Neural crest cell (in vitro differentiated cells): ENCODE measurements at places on chromosomes 12 and 14.

GRCh38 chr12:34406996-34407300, 384.7 kb downstream of the ALG10 start:
- no peak for DNase-seq

DNA sequence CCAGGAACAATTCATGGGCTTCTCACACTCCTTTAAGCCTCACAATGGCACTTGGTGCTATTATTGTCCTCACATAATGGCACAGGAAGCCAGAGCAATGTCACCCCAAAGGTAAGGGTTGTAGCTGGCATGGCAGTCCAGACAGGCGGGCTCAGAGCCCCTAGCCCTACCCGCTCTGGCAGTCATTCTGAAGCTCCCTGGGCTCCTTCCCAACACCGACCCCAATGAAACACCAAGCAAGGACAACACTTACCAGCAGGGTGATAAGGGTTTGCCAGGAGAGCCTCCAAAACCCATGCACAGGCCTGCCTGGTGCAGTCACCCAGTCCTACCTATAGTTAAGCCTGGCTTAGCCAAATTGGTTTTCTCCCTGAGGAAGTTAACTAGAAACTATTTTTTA, 30.8 kb downstream of the MAX start:
- no peak for DNase-seq

GRCh38 chr12:12523229-12523628, 39.4 kb downstream of the DUSP16 start:
- no peak for DNase-seq

GRCh38 chr12:68001486-68002466, 12.5 kb downstream of the IFNG-AS1 start:
- no peak for DNase-seq

DNA sequence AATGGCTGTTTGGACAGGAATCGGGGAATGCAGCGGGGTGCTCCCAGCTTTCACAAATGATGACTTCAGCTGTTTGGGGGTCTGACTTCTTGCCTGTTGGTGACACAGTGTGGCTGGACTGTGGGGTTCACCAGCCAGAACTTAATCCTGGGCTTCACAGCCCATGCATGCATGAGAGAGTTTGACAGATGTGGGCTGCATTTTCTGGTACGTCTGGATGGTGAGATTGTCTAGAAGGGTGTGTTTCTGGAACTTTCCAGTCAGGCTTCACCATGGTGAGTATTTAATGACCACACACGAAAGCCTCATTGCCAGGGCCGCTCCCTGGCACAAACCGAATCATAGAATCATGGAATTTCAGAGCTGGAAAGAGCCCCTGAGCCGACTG, 29.6 kb downstream of the CHST11 start:
- no peak for DNase-seq

- no peak for DNase-seq
Measured at GRCh38 chr12:121114019-121114639, 18.5 kb upstream of the P2RX7 start.

- DNase-seq = no peak
Measured at GRCh38 chr14:75069811-75070145, 337 bp downstream of the ZC2HC1C start.

DNA sequence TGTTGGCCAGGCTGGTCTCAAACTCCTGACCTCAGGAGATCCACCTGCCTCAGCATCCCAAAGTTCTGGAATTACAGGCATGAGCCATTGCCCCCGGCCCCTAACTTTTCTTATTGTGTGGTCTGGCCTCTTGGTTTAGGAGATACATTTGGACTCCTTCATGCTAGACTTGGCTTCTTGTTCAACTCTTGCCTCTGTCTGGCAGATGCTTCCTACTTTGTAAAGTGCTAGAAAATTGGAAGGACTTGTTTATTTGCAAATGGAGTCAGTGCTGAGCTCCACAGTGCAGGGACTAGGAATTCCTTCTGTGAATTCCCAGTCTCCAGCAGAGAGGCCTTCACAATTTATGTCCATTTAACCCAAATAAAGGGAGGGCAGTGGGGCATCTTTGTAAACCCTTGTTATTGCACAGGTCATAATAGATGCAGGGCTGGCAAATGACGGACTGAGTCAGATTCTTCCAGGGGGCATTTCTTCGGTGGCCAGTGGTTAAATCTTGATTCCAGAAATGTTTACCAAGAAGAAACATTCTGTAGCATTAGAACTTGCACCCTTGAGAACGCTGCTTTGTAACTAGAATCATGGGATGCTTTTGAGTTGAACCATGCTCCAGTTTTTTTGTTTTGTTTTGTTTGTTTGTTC, 73.8 kb upstream of the TBX3 start:
- DNase-seq = no peak

- no peak for DNase-seq
Measured at GRCh38 chr12:95674631-95675030, 115.9 kb downstream of the NTN4 start.

DNA sequence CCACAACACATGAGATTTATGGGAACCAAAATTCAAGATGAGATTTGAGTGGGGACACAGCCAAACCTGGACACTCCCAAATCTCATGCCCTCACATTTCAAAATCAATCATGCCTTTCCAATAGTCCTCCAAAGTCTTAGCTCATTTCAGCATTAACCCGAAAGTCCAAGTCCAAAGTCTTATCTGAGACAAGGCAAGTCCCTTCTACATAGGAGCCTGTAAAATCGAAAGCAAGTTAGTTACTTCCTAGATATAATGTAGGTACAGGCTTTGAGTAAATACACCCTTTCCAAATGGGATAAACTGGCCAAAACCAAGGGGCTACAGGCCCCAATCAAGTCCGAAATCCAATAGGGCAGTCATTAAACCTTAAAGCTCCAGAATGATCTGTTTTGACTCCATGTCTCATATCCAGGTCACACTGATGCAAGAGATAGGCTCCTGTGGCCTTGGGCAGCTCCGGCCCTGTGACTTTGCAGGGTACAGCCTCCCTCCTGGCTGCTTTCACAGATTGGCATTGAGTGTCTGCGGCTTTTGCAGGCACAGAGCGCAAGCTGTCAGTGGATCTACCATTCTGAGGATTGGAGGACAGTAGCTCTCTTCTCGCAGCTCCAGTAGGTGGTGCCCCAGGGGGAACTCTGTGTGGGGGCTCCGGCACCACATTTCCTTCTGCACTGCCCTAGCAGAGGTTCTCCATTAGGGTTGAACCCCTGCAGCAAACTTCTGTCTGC, 60.1 kb downstream of the LRIG3 start:
- DNase-seq = no peak

DNA sequence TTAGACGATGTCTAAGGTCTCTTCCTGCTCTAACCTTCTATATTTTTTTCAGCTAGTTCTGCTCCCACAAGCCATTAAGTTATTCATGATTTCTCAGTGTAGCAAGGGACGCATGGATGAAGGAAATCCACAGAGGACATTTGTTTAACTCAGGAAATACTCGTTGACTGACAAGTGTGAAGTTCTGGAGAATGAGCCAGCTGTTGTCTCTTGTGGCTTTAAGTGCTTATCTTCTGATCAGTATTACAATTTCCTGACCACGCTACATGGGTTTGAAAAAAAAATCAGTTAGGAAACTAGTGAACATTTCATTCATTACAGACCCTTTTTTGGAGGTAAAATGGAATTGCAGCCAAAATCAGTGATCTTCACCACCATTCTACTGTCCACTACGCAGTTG, 53.1 kb downstream of the GUCY2C start:
- DNase-seq = no peak

DNA sequence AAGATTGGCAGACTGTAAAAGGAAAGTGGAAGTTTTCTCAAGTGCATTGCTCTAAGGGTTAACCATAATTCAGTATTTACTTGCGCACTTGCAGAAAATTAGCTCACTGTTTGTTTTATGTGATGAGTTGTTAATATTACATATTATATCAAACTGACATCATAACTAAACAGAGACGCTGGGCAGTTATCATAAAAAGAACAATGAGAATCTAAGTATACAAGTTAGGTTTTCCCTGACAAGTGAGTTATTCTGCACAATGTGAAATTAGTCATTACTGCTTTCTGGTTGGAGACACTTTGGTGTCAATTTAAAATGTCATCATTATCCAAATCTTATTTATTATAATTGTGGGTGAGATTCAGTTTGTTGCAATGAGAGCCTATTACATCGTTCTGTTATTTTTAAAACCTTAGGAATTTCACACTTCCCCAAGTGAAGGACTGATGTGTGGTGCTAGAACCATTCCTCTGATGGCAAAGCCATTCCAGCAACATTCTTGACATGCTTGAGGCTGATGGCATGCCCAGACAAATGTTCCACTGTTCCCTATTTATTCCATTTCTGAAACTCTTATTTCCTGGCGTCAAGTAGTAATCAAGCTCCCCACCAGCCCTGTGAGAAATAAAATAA, 90.1 kb upstream of the FLRT2 start:
- DNase-seq = no peak

DNA sequence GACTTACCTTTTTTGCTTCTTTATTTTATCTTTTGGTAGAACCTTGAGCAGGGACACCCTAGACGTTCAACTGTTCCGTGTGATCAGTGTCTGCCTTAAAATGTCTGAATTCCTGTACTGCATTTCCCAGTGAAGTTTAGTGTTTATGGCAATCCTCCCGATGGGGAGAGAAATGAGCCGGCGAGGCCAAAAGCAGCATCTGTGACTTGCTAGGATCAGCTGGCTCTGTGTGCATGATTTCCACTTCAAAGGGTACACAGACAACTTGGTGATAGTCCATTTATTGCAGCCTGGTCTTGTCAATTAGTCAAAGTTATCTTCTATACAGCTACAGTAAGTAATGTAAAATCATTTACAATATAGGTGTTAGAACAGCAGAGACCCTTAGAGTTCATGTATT, 768.5 kb downstream of the DIO2 start:
- DNase-seq = no peak

GRCh38 chr14:36915081-36915480, 253.4 kb downstream of the PAX9 start:
- no peak for DNase-seq

DNA sequence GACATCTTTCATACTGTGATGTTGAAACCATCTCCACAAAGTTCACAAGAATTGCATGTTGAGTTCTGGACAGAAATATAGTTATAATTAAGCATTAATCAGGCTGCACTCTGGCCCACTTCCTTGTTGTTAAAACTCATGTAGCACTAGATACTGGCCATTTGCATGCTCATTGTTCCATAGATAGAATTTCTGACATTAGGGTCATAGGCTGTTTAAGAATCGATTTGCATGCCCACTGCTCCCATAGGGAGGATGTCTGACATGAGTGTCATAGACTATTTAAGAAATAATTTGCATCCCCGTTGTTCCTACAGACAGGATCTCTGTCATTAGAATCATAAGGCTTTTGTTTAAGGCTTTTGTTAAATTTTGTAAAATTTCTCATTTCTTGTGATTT, 50.2 kb downstream of the MYF5 start:
- no peak for DNase-seq

DNA sequence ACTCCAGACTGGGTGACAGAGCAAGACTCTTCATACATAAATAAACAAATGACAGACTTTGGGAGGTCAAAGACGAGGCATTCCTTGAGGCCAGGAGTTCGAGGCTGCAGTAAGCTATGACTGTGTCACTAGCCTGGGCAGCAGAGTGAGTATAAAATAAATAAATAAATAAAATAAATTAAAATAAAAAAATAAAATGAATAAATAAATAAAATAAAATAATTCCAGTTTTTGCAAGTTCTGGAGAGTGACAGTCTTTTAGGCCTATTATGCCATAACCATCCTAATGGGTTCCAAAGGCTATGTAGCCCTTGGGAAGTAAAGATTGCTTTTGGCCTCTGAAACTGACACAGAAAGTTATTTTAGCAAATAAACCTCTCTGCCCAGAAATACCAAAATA, 16.5 kb upstream of the NRDE2 start:
- no peak for DNase-seq

DNA sequence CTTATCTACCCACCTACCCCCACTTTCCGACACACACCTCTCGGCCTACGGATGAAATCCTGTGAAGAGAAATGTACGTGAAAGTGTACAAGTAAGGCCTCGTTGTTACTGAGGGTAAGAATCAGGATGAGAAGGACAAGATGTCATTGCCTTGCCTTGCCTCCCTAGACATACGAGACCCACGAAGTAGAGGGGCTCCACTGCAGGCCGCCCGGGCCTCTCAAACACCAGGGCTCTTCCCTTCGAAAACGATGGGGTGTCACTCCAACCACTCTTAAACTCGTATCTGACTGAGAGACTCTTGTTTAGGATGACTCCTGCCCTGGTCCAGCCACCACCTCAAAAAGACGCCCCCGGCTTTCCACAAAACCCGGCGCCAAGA, 498 bp downstream of the RACGAP1 start:
- no peak for DNase-seq

DNA sequence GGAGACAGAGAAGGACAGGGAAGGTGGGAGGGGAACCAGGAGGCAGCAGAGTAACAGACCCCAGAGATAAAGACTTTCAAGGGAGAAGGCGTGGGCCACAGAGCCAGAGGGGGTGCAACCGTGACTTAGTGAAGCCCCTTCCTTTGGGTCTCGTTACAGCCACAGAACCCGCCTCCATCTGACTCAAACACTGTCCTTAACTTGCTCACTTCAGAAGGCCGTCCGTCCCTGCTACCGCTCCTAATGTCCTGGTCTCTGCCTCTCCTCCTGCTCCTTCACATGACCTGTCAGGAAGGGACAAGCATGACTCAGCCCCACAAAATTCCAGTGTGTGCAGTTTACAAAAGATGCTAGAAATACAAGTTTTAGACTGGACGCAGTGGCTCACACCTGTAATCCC, 18.0 kb downstream of the RIMBP2 start:
- DNase-seq = no peak
